Stimulated activated CD8-positive, alpha-beta memory T cell treated with anti-CD3 and anti-CD28 coated beads, Interleukin-4, amount 100 ng/mL, for 1 hour (primary cell): ENCODE measurements at places on chromosomes 1 and 21.

DNA sequence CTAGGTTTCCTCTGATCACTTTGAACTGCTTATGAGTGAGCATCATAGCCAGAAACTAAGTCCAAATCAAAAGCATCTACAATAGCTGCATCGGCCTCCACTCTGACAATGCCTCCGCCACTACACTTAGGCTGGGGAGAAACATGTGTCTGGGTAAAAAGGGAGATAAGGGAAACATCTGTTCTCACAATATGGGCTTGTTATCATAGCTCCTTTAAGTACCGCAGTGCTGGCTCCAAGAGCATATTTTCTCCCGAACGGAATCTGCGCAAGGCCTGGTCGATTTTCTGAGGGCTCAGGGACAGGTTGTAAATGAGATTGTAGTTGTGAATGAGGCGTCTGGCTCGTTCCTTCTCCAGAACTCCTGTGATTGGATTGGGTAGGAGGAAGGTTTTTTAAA, 63.9 kb upstream of the CYP2J2 start:
- DNase-seq: no peak

GRCh38 chr1:151003180-151003579, 3.5 kb downstream of the MINDY1 start:
- DNase-seq: no peak

- DNase-seq: no peak
Measured at GRCh38 chr1:156845055-156845952, 13.6 kb downstream of the INSRR start.

GRCh38 chr1:29312469-29313461, 76.4 kb downstream of the PTPRU start:
- DNase-seq: no peak

DNA sequence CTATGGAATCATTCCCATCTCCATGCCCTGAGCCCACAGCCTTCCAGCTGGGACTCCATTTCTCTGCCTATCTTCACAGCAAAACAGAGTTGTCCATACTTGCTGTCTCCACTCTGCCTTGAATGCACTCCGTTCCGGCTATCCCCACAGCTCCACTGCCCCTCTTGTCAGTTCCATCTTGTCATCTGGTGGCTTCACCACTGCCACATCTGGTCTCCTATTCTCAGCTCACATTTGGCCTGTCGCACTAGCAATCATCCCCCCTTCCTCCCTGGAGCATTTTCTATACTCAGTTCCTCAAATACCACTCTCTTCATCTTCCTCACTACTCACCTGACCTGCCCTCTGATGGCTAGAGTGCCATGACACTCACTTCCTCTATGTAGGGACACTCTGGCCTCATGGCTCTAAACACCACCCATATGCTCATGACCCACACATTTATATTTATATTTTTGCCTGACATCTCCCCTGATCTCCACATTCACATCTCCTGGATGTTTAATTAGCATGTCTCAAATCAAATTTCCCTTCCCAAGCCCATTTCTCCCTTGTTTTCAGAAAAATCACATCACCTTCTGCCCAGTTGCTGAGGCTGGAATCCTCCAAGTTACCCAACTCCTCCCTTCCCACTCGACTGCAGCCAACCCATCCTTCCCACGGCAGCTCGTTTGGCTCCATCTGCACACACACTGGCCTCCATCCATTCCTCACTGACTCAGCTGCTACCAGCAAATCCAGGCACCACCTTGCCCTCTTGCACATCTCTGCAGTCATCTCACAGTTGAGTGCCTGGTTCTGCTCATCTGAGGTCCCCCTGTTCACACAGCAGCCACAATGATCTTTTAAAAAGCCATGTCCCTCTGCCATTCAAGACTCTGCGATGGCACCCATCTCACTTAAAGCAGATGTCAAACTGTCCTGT, 6.1 kb downstream of the ZNF692 start:
- no peak for DNase-seq

GRCh38 chr1:101116006-101116405, 90.4 kb upstream of the DPH5 start:
- DNase-seq: no peak

DNA sequence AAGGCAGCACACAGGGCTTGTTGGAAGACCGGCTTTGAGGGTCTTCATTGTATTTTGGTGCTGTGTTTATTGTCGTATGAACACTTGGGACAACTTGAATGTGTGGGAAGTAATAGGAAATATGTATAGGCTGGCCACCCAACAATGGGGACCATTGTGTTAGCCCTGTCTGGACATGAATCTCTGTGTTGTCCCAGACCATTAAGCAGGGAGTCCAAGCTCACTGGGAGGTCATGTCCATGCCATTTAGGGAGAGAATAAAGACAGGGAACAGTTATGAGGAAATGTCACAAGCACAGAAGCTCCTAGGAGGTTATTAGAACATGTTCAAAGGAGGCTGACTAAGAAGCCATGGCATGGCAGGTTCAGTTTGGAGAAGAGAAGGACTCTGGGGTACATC, 266.1 kb downstream of the KIF26B start:
- DNase-seq: no peak

DNA sequence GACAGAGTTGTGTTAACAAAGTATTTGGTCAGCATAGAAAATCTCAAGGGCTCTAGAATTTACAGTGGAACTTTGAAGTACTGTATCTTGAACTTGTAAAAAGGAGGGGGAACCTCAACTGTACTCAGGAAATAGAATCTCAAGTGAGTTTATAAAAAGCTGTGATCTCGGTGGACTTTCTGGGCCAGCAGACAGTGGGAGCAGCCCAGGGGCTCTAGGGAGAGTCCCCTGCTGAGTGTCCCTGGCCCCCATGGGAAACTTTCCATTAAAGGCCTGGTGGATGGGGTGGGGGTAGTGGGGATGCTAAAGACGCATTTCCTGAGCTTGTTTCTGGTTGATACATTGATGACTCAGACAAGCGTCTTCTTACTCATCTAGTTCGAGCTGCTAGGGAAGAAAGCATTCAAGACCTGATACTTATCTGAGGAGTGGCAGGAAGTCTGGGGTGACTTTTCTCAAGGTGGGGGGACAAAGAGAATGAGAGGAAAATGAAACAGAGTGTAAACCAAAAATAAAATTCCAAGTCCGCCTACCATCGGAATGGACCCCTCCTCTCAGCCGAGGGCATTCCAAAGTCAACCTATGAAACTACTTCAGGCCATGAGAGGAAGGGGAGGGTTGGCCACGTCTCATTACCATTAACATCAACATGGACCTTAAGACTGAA, 65.5 kb downstream of the NID1 start:
- no peak for DNase-seq

- no peak for DNase-seq
Measured at GRCh38 chr1:90817399-90817798, 100.3 kb upstream of the BARHL2 start.

DNA sequence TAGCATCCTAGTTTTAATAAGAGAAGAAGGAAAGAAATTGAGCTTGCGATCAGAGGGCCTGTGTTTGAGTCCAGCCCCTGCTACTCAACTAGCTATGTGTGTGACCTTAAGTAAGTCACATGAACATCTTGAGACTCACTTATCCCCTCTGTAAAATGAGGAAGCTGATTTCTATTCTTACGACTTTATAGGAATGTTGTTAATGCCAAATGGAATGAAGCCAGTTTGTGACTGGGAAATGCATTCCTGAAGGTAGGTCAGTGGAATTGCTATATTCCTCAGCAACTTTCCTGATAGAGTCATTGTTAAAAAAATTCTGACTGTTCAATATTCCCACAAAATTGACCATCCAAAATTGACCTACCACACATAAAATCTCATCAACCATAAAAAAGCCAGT, 14.9 kb downstream of the FASLG start:
- no peak for DNase-seq

- DNase-seq: no peak
Measured at GRCh38 chr1:64630611-64631010, 114.3 kb upstream of the RAVER2 start.

GRCh38 chr21:25371841-25372425, 235.3 kb downstream of the MRPL39 start:
- no peak for DNase-seq

GRCh38 chr1:57963581-57963980, 539.7 kb upstream of the DAB1 start:
- DNase-seq: no peak

DNA sequence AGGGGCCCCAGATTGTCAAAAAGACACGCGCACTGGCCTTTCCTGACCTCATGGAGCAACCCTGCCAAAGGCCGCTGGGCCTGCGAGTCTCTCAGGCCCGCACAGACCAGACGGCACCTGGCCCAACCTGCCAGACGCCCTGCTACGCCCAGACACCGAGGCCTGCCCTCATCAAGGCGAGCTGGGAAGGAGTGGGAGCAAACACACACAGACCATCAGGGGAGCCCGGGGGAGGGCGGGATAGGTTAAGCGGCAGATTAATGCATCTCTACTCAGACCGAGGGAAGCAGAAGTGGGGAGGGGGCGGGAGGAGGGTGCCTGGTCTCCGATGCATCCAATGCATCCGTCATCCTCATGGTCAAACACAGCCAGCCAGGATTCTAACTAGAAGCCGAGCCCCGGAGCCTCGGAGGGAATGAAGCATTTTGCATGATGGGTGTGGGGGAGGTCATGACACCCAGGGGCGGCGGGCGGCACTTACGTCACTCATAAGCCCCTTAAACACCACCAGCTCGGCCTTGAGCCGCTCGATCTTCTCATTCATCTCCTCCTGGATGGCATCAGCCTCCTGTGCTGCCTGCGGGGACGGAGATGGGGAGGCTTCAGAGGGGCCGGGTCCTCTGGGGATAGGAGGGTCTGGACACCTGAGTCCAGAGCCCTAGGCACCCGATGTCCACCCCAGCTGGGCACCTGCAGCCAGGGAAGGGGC, 17.0 kb upstream of the ALDH4A1 start:
- DNase-seq: no peak

GRCh38 chr1:203549309-203549708, 55.4 kb downstream of the OPTC start:
- no peak for DNase-seq

GRCh38 chr1:3316340-3316943, 138.0 kb upstream of the ARHGEF16 start:
- DNase-seq: no peak

DNA sequence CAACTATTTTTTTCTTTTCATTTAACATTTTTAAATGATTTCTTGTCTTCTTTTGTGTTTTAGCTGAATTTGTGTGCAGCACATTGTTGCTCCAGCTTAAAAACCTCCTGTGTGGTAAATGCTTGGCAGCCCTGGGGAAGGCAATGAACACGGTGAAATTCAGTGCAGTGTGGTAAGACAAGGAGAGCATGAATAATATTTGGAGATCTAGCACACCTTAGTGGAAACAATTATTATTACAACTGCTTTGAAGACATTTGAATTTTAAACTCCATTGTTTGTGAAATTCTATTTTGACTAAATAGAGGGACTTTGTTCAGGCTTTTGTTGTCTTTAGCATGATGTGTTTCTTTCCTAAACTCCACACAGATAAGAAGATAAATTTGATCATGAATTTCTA, 242.6 kb upstream of the CXADR start:
- no peak for DNase-seq

- DNase-seq: no peak
Measured at GRCh38 chr1:175599212-175599705, 144.1 kb downstream of the TNR start.

- DNase-seq: no peak
Measured at GRCh38 chr1:90393025-90393424, 324.1 kb downstream of the BARHL2 start.

DNA sequence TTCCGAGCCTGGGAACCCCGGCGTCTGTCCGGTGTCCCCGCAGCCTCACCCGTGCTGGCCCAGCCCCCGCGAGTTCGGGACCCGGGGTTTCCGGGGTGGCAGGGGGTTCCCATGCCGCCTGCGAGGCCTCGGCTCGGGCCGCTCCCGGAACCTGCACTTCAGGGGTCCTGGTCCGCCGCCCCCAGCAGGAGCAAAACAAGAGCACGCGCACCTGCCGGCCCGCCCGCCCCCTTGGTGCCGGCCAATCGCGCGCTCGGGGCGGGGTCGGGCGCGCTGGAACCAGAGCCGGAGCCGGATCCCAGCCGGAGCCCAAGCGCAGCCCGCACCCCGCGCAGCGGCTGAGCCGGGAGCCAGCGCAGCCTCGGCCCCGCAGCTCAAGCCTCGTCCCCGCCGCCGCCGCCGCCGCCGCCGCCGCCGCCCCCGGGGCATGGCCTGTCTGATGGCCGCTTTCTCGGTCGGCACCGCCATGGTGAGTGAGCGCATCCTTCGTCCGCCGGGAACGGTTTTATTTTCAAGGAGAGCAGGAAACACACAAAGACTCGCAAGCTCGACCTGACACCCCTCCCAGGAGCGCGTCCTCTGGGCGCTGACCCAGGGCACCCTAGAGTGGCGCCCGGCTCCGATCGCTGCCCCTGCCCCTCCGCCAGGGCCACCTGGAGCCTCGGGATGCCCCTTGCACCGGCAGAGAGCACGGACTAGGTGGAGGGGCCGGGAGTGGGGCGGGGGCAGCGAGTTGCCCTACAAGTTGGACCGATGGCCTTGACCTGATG, at the start of gene ABCG1:
Gene ABCG1 (plus strand): TSS at position 305 of the 770 bp plus-strand sequence. CDS start 123 bp downstream, at position 428.
- DNase-seq: no peak

GRCh38 chr1:67332653-67333529, 25.2 kb downstream of the IL12RB2 start:
- DNase-seq: no peak

- DNase-seq: no peak
Measured at GRCh38 chr21:35376406-35377135, 327.5 kb upstream of the RUNX1 start.

GRCh38 chr1:67710417-67710816, 25.4 kb downstream of the GADD45A start:
- DNase-seq: no peak

- no peak for DNase-seq
Measured at GRCh38 chr1:228154670-228155571, 5.2 kb downstream of the GJC2 start.

- no peak for DNase-seq
Measured at GRCh38 chr1:209132736-209133467, 450.6 kb upstream of the CAMK1G start.

- DNase-seq: no peak
Measured at GRCh38 chr1:40636777-40637176, 28.7 kb downstream of the RIMS3 start.

GRCh38 chr1:228268881-228269265, 61.0 kb downstream of the OBSCN start:
- DNase-seq: no peak

DNA sequence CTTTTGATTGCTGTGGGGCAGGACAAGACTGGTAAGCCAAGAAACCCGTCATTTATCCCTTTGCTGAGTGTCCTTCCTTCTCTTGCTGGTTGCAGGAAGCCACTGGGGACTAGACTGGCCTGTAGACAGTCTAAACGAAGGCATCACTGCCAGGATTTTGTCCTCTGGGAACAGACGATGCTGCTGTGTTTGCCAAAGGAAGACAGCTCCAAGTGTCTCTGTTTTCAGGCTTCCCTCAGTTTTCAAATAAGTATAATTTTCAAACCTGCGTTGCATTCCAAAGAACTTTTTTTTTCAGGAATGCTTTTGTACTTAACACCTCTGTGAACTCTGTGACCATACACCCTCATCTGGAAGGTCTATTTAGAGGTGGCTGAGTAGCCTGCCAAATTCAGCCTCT, 269.4 kb downstream of the HLX start:
- no peak for DNase-seq
